ENCODE measurements at places on chromosomes 2 and 18.

DNA sequence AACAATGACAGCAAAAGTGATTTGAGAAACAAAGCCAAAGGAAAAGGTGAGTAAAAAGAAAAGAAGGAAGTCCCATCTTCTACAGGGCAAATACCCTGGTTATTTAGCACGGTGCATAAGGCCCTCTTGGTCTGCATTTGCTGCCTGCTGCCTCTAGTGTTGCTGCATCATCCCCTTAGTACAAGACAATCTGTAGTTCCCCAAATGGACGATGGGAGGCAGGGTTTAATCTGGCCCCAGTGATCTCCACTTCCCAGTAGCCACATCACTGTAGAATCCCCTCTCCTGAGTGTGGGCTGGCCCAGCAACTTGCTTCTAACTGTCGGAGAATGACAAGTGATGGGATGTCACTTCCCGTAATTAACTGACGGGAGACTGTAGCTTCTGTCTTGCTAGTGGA, 85.1 kb downstream of the CTAGE1 start:
- DNase-seq: no peak

- DNase-seq: peak; percentile 51
Observed at GRCh38 chr2:235940330-235940729, 227.9 kb downstream of the GBX2 start.

GRCh38 chr2:220129391-220129790, 502.0 kb downstream of the SLC4A3 start:
- no peak for DNase-seq

GRCh38 chr2:37652199-37652640, 19.2 kb downstream of the CDC42EP3 start:
- DNase-seq: no peak

- DNase-seq: no peak
Observed at GRCh38 chr2:67923696-67924095, 139.1 kb downstream of the C1D start.

DNA sequence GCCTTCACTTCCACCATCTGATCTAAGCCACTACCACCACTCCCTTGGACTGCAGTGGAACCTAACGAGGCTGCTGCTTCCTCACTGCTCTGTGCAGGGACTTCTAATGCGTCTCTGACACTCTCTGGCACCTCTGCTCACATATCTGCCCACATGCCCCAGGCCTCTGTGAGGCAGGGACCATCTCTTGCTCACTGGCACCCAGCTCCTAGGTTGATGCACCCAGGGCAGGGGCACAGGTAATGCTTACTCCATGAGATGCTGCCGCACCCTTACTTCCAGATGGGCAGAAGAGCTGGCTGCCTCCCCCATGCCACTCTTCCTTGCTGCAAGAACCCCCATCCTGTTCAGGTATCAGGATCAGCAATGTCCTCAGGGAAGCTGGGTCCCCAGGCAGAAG, 294.0 kb upstream of the HS6ST1 start:
- DNase-seq: no peak

DNA sequence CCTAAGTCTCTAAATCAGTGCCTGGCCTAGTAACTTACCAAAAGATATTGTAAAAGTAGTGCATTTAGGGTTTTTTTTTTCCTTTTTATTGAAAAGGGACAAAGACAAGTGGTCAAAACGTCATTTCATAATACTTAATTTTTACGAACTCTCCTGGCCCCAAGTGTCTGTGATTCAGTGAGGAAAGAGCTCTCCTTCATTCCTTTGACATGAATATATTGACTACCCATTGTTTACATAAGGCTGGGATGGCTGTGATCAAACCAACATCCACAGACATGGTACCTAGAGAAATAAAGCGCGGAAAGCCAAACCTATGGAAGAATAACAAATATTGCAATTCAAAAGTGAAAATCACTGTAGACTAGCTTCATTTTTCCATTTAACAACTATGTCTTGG, 198.4 kb downstream of the BABAM2 start:
- DNase-seq: no peak

DNA sequence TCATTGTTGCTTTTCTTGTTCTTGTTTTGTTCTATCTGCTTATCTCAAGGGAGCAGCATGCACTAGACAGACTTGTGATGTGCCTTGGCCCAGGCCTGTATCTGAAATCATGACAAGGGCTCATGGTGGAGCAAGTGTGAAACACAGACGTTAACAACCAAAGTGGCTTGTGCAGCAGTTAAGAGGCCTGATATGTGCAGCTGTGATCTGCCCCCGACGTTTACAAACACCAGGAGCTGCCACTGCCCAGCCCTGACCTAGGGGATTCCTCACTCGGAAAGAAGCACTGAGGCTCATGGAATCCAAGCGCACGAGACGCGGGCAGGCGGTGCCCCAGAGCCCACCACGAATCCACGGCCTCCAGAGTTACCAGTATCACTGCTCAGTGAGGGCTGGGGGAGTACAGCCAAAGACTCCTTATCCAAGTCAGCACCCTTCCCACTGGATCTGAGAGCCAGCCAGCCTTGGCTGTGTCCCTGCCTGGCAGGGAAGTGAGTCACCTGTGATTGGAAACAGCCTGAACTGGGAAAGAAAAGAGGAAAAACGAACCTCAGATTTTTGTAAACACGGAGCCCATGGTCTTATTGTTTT, 62.3 kb upstream of the SNTG2 start:
- DNase-seq: no peak

GRCh38 chr2:3283206-3283605, 94.4 kb downstream of the EIPR1 start:
- peak; percentile 92 for DNase-seq

DNA sequence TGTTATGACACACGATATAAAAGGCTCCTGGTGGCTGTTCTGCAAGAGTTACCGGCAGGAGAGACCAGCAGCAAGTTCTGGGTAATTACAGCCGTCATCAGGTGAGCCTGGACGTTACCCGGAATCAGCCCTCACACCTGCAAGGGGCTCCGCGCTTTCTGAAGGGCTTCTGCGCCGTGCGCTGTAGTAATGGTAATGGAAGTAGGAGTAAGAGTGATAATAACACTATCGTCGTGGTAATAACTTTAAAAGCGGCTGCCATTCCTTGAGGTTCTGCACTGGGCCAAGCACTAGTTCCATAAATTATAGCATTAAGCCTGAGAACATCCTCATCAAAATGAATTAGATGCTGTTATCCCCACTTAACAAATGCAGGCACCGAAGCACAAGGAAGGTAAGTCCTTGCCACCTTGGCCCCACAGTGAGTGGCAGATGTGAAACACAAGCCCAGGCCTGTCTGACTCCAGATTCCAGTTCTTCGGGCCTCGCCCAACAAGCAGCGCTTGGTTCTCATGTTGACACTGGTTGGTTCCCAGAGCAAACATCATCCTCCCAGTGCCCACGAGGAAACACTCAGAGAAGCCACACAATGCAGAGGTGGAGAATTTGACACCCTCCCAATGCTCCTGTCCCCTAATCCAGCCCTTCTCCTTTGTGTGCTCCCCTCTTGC, 205.2 kb downstream of the EIPR1 start:
- no peak for DNase-seq

DNA sequence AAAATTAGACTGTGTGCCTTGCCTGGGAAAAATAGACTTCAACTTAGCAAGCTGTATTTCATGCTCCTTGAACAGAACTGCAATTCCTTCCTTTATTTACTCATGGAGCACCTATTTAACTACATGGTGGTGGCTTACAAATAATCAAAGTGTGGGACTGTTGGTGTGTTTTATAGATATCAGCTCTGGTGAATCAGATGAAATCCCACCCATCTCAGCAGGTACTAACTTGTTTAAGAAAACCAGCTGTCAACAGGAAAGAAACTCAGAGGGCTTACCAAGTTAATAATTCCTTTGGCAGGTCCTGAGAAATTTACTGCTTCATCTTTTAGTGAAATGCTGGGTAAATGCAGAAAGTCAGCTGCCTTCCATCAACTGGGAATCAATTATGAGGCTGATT, 830.6 kb downstream of the SLC4A3 start:
- no peak for DNase-seq

DNA sequence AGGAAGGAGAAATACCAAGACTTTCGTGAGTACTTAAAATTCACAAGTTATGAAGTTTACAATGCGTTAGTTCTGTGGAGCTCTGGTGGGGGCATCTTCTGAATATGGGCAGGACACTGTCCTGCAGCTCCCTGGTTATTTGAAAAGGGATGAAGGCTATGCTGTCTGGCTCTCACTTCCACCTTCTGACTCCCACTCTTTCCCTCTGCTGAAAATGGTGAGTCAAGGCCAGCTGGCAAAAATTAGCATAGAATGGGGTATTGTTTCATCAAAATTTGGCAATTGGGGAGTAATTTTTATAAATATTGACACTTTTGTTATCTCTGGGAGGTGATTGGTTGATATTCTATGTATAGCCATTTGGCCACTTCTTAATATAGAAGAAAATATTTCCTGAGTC, 177.4 kb downstream of the PARD3B start:
- DNase-seq: no peak

DNA sequence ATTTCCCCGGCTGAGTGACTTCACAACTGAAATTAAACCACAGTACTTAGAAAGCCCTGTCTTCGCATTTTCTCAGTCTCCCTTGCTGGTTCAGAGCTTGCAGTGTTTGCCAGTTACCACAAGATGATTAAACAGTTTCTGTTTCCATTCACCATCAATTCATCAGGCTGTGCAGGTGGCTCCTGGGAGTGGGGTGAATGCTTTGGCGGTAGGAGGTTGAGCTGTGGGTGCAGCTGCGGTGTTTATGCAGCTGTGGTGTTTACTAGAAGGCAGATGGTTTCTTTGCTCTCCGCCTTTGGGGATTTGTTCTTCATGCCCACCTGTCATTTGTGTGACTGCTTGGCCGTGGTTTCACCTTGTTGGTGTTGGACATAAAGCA, 16.1 kb downstream of the ACOXL start:
- DNase-seq: no peak

DNA sequence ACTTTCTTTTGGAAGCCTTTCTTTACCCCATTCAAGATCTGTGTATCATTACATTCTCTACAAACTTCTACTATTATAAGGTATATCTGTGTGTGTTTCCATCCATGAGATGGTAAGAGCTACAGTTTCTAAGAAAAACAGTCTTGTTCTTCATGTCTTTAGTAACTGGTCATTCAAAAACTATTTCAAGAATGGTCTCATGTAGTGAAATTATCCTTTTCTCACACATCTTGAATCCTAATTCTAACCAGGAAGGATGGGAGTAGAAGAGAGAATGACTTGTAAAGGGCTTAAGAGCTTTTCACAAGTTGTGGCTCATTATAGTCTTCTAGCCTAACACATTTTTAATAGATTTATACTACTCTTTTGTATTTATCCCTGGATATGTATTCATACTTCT, 47.3 kb downstream of the ROCK1 start:
- DNase-seq: no peak

DNA sequence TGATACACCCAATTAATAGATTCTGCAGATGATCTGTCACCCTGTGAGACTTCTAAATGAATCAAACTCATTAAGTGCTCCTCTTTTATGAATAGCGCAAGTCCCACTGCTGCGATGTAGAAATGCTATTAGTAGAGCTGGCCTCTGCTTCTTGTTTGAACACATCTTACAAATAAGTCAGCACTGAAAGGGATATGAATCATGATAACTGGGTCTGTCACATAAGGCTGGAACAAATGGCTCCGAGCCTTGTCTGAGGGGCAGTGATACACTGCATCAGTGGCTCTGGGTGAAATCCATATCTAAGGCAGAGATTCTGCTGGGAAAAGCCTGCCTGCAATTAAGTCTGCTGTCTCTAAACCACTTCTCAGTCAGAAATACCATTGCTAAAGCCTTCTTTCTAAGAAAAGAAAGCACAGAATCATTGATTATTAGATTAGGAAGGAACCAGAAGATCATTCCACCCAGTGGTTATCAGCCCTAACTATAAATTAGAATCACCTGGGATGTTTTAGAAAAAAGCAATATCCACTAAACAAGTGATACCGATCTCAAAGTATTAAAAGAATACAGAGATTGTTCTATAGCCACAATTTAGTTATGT, 75.2 kb downstream of the SLC5A7 start:
- no peak for DNase-seq

DNA sequence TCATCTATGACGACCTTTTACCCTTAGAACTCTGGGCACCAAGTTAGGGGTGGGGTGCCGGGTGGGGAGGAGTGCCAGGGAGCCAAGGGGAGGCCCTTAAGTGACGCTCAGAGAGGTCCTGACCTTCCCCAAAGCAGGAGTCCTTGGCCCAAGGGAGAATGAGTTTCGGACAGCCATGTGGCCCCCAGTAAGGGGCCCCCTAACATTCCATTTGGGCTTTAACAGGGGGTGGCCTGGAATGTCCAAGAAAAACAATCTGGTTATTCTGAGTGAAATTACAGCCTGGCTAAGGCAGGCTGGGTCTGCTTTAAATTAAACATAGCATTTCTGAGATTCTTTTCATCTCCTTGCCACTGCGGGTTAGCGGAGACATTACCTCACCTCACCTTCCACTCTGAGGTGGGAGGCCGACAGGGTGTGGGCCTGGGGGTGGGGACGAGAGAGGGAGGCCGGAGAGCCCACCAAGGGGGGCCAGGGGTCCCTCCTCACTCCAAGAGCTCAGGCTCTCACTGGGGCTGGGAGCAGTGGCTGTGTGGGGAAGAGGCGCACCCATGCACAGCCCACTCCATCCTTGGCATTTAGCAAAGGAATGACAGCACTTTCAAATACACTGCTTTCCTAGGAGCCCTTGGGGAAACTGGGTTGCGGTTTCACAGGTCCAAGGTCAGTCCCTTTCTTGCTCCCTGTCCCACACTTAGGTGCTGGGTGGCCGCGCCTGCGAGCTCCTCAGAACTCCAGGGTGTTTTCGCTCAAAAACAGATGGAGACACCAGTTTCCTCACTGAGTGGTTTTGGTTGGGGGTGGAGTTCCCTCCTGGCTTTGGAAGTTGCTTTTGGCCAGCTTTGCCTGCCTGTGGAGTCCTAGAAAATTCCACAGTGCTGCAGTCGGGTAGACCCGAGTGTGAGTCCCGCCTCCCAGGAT, 107.4 kb downstream of the POLR1A start:
- no peak for DNase-seq

DNA sequence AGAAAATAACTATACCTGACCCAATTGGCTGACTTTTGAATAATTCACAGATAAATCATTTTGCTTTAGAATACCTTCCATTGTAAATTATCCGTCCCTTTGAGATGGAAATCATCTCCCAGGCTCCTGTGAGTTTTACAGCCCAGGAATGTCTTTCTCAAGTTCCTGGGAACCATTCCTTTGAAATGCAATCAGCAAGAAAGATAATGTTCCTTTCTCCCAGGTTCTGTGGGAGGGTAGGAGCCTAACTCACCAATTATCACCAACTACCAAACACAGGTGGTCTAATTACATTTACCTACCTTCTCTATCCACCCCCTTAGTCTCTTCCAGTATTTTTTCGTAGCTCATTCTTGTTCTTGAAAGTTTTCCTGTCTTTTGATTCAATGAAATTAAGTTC, 1016.0 kb downstream of the SOCS6 start:
- no peak for DNase-seq

GRCh38 chr18:58496231-58496630, 132.7 kb downstream of the ALPK2 start:
- no peak for DNase-seq

DNA sequence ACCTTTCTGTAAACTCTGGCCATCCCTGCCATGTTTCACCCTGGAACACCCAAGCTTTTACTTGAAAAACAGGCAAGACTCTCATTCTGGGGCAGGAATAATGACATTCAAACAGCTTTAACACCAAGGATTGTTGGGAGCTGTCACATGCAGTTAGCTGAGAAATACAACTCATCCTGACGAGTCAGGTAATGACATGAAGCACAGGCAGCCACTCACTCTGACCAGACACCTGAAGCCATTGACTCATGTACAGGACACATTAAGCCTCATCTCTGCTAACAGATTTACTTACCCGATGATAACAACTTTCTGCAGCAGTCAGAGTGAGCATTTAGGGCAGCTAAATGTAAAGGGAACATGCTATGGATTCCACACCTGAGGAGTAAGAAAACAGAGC, 163.1 kb upstream of the PGAP1 start:
- DNase-seq: no peak

GRCh38 chr2:96198921-96199320, 9.7 kb downstream of the STARD7 start:
- no peak for DNase-seq

Measured in posterior cingulate gyrus (tissue), 11 donors.